Astrocyte (in vitro differentiated cells and primary cell): ENCODE measurements at places on chromosomes 1 and 21. TPM values are rescaled to one million over a fixed set of nuclear protein-coding genes. Genes with fewer than 3 reads are reported as not detected.

The ZSWIM5 gene
- total RNA-seq = 0.79 and 1.1 TPM in 2 replicates

The GBP6 gene
- 0.07 TPM in 1 of 2 replicates, not detected in the other for total RNA-seq

GRCh38 chr1:89697383-89697782 lies 64.5 kb downstream of the LRRC8C start:
- H3K4me1 ChIP-seq = no peaks in the 10 kb centered on the region
- H3K36me3 ChIP-seq = no peaks in the 10 kb centered on the region
- no peak overlapping the region for H3K27ac ChIP-seq
- H3K27me3 ChIP-seq = no peaks in the 10 kb centered on the region
- no peak overlapping the region for H3K4me3 ChIP-seq

GRCh38 chr1:29810121-29811120 lies 574.1 kb downstream of the PTPRU start:
- H3K27me3 ChIP-seq = no peaks in the 10 kb centered on the region
- DNase-seq = no peak
- H3K4me1 ChIP-seq = no peaks in the 10 kb centered on the region
- H3K4me3 ChIP-seq = no peak overlapping the region

- H3K27ac ChIP-seq = no peak overlapping the region
- H3K4me1 ChIP-seq = no peaks in the 10 kb centered on the region
- no peaks in the 10 kb centered on the region for H3K36me3 ChIP-seq
- DNase-seq = no peak
- peaks cover 2% of the 10 kb centered on the region for H3K27me3 ChIP-seq
These were observed 156.5 kb upstream of the VAMP3 start for GRCh38 chr1:7614576-7615074.

GRCh38 chr1:42302034-42302433 lies 33.0 kb downstream of the FOXJ3 start:
- no peaks in the 10 kb centered on the region for H3K4me1 ChIP-seq
- no peak for DNase-seq
- H3K27me3 ChIP-seq = no peaks in the 10 kb centered on the region
- no peak overlapping the region for H3K27ac ChIP-seq
- H3K36me3 ChIP-seq = no peaks in the 10 kb centered on the region

DNA sequence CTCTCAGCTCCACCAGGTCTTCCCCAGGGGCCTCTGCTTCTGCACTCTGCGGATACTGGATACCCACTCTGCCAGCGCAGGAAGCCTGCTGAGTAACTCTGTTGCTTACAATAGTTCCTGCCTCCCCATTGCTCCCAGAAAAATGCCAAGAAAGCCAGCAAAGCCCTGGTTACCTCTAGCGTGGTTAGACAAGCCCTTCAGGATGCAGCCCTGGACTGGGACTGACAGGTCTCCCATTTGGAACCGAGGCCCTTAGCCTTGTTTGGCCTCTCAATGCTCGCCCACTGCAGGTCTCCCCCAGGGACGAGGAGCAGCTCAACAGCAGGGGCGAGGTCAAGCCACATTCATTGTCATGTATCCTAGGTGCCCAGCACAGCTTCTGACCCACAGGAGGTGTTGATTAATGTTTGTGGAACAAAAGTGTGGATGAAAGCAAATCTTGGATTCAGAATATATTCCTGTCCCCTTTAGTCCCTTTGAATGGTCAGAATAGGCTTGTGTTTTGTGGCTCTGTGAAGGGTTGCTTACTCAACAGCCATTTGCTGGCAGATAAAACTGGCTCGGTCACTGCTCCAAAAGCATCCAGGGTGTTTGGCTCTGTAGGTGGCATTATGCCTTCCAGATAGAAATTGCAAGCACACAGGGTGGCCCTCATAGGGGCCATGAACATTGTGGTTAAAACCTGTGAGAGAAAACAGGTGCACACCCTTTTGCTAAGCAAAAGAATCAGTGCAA lies 58.9 kb downstream of the C1orf198 start:
- DNase-seq = no peak
- no peak overlapping the region for H3K27ac ChIP-seq

DNA sequence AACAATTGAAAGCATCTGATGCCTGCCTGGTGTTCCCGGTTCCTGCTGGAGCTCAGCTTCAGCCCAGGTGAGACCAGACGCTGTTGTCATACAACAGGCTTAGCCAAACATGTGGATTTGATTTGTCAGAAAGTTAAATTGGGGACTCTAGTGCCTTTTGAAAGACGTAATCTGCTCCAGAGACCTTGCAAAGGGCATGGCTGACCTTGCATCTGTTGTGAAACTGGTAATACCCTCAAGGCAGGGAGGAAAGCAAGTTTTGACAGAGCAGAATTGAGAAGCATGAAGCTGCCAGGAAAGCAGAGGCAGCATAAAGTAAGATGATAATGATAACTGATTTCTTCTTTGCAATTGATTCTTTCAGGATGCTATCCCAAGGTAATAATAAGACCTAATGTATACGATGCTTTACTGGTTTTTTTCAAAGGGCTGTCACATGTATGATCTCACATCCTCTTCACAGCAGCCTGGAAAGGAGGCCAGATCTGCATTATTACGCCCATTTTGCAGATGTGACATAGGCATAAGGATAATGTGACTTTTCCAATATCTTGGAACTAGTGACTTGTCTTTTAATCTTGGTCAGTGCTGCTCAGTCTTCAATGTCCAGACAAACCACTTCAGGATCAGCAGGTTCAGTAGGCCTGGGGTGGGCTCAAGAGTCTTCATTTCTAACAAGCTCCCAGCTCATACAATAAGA lies 24.7 kb upstream of the CNN3 start:
- H3K4me3 ChIP-seq = no peak overlapping the region
- H3K4me1 ChIP-seq = peaks cover 5% of the 10 kb centered on the region
- H3K27me3 ChIP-seq = no peaks in the 10 kb centered on the region
- no peak for DNase-seq

GRCh38 chr21:26965907-26966581 lies 844 bp downstream of the ADAMTS5 start:
- DNase-seq = no peak
- H3K27me3 ChIP-seq = peaks cover 15% of the 10 kb centered on the region
- H3K27ac ChIP-seq = no peak overlapping the region
- H3K36me3 ChIP-seq = no peaks in the 10 kb centered on the region
- peaks cover 4% of the 10 kb centered on the region for H3K4me1 ChIP-seq
